ENCODE measurements at places on chromosomes 1 and 21. TPM values are rescaled to one million over a fixed set of nuclear protein-coding genes. Genes with fewer than 3 reads are reported as not detected.

SLAMF7 gene
- total RNA-seq = 2.4 TPM

MX2 gene
- total RNA-seq = 99.8 TPM

FCRL1 gene
- not detected for total RNA-seq

C4BPB gene
- total RNA-seq = 3.4 TPM

LDLRAP1 gene
- 28.1 TPM for total RNA-seq

PAQR6 gene
- total RNA-seq = 3.5 TPM

RGS1 gene
- 3.4 TPM for total RNA-seq

CD48 gene
- 373 TPM for total RNA-seq

LAMC2 gene
- total RNA-seq = 0.48 TPM

TSNAX gene
- total RNA-seq = 38.4 TPM

LORICRIN gene
- not detected for total RNA-seq

LRRC47 gene
- 60.2 TPM for total RNA-seq

SAMSN1 gene
- total RNA-seq = 34.4 TPM

ORC1 gene
- 1.0 TPM for total RNA-seq

DNA sequence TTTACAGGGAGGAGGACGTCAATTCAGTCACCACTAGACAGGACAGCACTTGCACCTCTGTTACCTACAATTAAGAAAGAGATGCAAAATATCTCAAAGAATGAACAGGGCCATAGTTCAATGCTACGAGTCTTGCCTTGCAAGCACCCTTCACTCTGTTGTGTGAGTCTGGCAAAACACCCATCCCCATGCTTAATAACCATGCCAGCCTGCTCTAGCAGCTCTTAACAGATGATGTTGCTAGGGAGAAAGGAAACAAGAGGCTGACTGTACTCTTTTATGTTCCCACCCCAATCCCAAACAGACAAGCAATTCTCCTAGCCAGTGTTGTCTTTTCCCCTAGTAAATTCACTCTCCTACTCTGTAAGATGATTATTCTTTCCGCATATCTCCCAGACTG lies 5.3 kb downstream of the CBR1 start:
- no peak for DNase-seq

DNA sequence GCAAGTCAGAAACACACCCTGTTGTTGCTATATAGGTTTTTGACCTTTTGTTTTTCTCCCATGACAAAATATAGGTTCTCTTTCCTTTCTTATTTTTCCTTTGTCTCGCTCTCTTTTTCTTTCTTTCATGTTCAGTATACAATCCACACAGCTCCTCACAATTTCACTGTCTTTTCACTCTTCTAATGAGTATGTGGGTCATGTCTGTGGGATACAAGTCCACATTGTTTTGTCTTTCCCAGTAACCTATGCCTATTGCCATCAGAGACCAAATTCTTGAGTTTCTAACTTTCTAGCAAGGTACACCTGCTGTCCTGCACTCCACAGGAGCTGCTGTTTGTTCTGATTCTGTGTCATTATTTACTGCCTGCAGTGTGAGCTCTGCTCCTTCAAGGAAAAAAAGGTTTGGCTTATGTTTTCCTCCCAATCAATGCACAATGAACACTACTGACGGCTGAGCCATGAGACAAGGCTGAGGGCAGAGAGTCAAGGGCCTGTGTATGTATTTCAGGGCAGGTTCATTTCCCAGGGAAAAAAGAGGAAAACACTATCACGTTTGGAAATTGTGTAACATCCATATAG lies 453.8 kb downstream of the NEGR1 start:
- no peak for DNase-seq

GRCh38 chr1:95903060-95903459 lies 669.0 kb downstream of the RWDD3 start:
- no peak for DNase-seq

DNA sequence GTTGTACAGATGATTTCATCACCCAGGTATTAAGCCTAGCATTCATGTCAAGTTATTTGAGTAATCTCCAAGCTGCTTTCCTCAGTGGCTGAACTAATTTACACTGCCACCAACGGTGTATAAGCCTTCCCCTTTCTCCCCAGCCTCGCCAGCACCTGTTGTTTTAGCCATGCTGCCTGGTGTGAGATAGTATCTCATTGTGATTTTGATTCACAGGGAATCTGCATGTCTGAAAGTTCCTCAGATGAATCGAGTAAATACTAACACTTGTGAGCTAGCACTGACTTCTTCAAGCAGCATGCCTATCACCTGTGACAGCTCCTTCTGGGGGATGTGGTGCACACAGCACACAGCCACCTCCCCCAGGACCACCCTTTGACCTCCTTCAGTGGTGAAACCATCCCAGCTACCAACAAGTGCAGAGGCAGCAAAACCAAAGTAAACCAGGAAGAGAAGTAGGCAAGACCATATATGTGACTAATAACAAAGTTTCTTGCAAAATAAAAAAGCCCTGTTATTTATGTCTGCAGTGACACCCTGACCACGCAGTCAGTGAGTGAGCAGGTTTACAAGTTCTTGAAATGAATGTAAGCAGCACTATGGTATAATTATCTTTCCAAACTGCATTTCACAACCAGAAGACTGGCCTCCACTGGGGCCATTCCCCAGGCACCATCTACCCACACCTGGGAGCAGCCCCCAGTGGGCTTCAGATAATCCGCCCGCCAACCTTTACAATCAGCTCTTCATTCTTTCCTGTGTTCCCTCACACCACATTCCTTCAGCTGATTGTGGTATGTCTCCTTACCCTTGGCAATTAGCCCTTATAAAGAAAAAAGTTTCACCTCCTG lies 173.8 kb downstream of the ETS2 start:
- no peak for DNase-seq

GRCh38 chr21:34204481-34205439 lies 131.4 kb downstream of the MRPS6 start:
- no peak for DNase-seq

DNA sequence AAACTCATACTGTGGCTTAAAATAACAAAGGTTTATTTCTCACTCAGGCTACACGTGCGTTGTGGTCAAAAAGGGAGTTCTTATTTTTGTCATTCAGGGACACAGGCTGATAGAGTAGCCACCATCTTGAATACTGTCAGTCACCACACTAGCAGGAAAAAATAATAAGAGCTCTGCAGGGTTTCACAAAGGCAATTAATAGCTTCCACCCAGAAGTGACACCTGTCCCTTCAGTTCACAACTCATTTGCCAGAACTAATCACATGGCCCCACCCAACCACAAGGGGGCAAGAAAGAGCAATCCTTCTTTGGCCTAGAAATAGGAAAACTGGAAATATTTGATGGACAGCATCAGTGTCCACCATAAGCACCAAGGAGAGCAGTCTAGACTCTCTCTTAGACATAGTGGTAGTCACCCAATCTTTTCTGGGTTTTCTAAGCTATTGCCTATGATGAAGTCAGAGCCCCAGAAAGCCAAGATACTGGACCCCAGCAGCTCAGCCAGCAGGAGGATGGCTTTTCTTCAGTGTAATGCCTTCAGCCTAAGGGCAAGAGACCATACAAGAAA lies 8.2 kb downstream of the HAPLN2 start:
- no peak for DNase-seq

DNA sequence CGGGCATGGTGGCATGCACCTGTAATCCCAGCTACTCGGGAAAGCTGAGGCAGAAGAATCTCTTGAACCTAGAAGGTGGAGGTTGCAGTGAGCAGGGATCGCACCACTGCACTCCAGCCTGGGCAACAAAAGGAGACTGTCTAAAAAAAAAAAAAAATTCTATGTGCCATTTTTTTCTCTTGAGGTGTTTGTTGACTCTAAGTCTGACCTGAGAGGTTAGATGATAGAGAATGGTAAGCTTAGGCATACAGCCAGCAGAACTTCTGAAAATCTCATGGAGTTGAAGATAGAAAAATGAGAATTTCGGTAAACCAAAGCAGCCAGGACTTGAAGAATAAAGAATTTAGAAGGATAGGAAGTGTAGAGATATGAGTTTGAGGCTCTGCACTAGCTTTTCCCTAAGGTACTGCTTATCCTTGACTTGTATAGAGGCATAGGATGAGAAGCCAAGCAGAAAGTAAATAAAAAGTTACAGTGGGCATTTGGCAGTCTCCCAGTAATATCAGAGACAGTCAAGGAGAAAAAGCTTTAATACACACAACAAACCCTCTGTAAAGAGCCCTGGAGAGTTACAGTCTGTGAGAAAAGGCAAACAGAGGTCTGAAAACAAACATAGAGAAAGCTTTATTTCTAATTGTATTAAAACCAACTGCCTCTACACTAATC lies 24.3 kb downstream of the F13B start:
- no peak for DNase-seq

DNA sequence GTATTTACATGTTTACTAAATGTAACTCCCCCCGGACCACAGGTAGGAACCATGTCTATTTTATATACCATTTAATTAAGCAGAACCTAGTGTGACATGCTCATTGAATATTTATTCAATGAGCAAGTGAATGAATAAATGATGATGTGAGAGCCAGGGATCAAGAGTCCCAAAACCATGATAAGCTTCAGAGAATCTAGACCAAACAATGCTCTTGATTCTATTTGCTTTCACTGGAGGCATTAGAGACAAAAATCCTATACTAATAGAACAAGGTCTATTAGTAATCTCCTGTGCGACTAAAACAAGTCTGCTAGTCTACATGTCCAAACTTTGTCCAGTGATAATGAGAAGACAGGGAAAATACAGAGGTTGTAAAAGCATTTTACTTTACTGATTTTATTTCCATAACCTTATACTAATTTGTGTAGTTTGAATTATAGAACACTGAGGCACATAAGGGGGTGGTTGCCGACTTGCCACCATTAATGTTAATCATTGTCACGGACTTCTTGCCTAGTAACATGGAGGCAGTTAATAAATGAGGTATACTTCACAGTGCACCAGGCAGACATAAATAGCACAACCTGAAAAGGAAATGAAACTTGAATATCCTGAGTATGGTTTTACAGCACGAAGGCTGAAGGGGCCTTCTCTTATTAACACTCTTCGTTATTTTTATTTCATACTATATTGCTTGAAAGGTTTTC lies 69.8 kb downstream of the TBX15 start:
- DNase-seq = no peak

DNA sequence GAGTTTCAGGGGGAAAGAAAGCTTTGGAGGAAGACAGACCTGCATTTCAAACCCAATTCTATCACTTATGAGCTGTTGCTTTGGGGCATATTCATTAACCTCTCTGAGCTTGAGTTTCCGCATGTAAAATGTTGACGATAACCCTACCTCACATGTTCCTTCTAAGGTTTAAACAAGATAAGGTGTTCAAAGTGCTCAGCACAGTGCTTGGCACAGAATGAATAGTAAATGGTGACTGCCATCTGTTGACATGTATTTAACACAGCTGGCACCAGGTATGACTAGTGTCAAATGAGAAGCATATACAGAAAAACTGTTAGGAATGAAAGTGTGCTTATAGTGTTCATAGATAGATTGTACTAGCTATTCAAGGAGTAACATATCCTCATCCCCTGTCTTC lies 155.5 kb downstream of the PTGER3 start:
- DNase-seq = no peak

GRCh38 chr1:77514921-77515776 lies 167.3 kb downstream of the ZZZ3 start:
- no peak for DNase-seq

DNA sequence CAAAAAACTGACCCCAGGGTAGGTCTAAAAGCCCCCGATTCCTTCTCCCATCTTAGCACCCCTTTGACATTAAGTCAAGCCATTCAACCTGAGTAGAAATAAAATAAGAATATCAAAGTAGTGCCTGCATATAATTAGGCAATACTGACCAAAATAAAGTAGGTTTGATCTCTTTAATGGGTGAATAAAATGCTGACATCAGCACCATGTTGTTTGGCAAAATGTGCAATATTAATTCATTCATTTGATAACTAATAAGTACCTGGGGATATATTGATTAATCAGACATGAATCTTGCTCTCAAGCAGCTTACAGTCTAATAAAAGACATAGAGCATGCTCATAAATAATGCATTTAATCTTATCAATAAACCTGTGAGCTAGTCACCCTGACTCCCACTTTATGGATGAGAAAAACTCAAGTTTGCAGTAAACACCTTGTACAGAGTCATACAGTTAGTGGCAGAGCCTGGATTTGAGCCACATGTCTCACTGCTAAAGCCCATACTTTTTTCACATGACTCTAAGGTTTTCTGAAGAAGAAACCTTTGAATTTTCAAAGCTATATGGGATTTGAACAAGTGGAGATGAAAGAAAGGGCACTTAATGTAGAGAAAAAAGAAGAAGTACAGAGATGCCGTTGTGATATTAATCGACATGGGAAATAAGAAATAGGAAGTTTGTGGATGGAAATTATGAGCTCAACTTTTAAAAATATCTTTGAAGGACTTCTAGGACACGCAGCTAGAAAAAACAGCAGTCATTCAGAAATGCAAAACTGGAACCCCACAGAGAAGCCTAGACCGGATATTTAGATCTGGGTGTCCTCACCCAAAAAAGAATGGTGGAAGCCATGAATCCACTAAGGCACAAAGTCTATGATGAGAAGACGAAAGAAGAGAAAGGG lies 183.9 kb downstream of the TOMM20 start:
- no peak for DNase-seq

- DNase-seq = no peak
Measured at GRCh38 chr21:14736672-14737071, 190.6 kb upstream of the SAMSN1 start.

- no peak for DNase-seq
Measured at GRCh38 chr1:21325231-21325718, 35.0 kb upstream of the ECE1 start.

DNA sequence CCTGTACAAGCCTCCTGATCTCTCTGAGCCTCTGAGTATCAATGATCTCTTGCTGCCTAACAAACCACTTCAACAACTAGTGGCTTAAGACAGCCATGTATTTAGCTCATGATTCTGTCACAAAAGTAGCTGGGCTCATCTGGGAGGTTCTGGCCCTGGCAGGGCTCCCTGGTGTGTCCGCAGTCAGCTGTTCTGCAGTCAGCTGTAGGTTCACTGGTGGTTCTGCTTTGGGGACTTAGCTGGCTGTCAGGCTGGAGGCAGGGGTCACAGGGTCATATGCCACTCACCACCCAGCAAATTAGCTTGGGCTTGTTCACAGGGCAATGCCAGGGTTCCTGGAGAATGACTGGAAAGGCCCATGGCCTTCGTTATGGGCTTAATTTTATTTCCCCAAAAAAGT lies 64.8 kb downstream of the DISP3 start:
- no peak for DNase-seq

- DNase-seq = no peak
Measured at GRCh38 chr21:16419188-16419921, 689.6 kb downstream of the USP25 start.

GRCh38 chr1:24047110-24047477 lies 64.8 kb downstream of the MYOM3 start:
- DNase-seq = no peak

GRCh38 chr1:2314273-2314802 lies 77.0 kb downstream of the MORN1 start:
- DNase-seq = peak; percentile 37

GRCh38 chr1:159927849-159928431 lies 2.6 kb upstream of the TAGLN2 start:
- no peak for DNase-seq

GRCh38 chr1:3453203-3453761 lies 1.2 kb upstream of the ARHGEF16 start:
- peak; percentile 78 for DNase-seq

GRCh38 chr1:34713443-34713842 lies 41.4 kb upstream of the GJB5 start:
- DNase-seq = no peak

Data from naive thymus-derived CD4-positive, alpha-beta T cell (primary cell).